HFFc6 (cell line): ENCODE measurements at places on chromosomes 7 and 10. TPM values are rescaled to one million over a fixed set of nuclear protein-coding genes. Genes with fewer than 3 reads are reported as not detected.
A peak's percentile ranks its signal among the peaks of the same experiment; 100 is the strongest.

Gene SFRP4
- total RNA-seq = not detected in 3 replicates

DNA sequence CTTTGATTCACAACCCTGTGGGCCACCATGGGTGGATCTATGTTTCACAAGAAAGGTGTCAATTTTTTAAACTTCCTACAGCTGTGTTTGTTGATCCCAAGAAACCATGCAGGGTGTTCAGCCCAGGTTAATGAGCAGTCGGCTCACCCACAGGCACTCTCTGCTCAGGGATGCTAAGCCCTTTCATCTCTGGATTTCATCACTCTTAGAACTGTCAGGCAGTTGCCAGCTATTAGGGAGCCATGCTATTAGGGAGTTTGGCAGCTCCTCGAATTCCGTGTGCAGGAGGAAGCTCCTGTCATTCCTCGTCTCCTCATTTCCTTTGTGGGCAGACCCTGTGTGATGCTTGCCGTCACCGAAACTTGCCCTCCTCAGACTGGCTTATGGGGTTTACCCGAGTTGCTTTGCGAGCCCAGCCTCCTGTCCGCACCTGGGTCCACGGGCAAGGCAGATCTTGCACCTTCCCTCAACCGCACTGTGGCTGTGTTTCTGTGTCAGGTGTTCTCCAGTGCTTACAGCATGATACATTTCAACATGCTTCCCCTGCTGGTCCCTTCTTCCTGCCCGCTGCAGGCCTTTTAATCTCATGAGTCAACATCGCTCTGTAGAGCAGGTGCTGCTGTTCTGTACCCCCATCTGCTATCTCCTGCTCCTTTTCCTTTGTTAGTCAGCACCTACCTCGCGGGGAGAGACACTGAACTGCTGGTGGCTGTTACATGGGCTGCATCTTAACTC lies 509.8 kb downstream of the SUGCT start:
- H3K27ac ChIP-seq = no peak overlapping the region
- no peak overlapping the region for H3K4me3 ChIP-seq
- DNase-seq = no peak
- H3K27me3 ChIP-seq = peaks cover 3% of the 10 kb centered on the region

GRCh38 chr10:117271427-117271826 lies 30.5 kb downstream of the SLC18A2 start:
- peaks cover 10% of the 10 kb centered on the region for H3K4me1 ChIP-seq
- no peak overlapping the region for H3K4me3 ChIP-seq
- peak; percentile 7 for DNase-seq

Gene ATP5MK
- total RNA-seq = 392 to 450 TPM (median 427 TPM) in 3 replicates

DNA sequence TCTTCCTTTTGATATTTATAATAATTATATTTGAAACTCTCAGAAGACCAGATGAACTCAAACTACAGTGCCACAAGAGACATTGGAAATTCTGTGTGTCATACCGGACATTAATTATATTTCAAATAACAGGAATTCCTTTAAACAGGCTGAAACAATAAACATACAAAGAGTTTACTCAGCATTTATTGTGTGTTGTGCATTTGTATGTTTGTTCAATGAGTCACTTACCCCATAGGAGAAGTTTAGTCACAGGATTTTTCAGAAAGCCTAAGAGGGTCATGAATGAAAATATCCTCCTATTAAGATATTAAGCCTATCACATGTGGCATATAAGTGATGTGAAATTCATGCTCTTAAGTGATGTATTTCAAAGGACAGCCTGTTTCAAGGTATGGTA lies 566.8 kb downstream of the CNTNAP2 start:
- DNase-seq = no peak
- no peaks in the 10 kb centered on the region for H3K36me3 ChIP-seq
- no peaks in the 10 kb centered on the region for H3K4me1 ChIP-seq
- no peak overlapping the region for H3K27ac ChIP-seq
- no peaks in the 10 kb centered on the region for H3K27me3 ChIP-seq

DNA sequence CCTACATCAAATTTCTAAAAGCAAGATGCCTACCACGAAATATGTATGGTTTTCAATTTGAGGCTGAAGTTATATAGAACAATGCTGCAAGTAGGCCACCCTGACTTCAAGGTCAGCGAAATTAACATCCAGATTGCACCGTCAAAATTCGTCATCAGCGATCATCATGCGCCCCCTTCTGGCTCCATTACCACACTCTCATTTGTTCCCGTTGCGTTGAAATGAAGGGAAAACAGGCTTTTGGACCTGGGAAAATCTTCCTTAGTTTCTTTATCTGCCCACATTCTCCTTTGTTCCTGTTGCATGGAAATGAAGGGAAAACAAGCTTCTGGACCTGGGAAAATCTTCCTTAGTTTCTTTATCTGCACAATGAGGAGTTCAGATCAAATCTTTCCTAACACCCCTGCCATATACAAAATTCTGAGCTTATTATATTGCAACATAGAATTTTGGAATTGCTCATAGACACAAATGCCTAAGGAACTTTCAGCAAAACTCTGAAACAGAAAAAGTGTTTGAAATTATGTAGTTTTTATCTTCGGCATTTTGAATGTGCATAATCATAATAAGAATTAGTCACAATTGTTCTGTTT lies 98.2 kb upstream of the PRKCQ start:
- H3K36me3 ChIP-seq = no peaks in the 10 kb centered on the region
- DNase-seq = no peak
- no peak overlapping the region for H3K4me3 ChIP-seq
- H3K4me1 ChIP-seq = no peaks in the 10 kb centered on the region
- H3K27ac ChIP-seq = no peak overlapping the region

- peak overlapping the region; percentile 73 for H3K27ac ChIP-seq
- H3K27me3 ChIP-seq = 0 out of 2 replicates have a peak, but pooled peaks cover under 1% of the 10 kb centered on the region
- no peak for DNase-seq
- peak overlapping the region; percentile 38 for H3K4me3 ChIP-seq
- H3K4me1 ChIP-seq = peaks cover 25% of the 10 kb centered on the region
Observed at GRCh38 chr10:27680006-27680557, 65.5 kb downstream of the MKX start.

GRCh38 chr7:84701524-84702306 lies 485.1 kb downstream of the SEMA3D start:
- peak overlapping the region; percentile 68 for H3K4me3 ChIP-seq
- H3K27ac ChIP-seq = peak overlapping the region; percentile 95
- peaks cover 58% of the 10 kb centered on the region for H3K4me1 ChIP-seq
- H3K27me3 ChIP-seq = no peaks in the 10 kb centered on the region

DNA sequence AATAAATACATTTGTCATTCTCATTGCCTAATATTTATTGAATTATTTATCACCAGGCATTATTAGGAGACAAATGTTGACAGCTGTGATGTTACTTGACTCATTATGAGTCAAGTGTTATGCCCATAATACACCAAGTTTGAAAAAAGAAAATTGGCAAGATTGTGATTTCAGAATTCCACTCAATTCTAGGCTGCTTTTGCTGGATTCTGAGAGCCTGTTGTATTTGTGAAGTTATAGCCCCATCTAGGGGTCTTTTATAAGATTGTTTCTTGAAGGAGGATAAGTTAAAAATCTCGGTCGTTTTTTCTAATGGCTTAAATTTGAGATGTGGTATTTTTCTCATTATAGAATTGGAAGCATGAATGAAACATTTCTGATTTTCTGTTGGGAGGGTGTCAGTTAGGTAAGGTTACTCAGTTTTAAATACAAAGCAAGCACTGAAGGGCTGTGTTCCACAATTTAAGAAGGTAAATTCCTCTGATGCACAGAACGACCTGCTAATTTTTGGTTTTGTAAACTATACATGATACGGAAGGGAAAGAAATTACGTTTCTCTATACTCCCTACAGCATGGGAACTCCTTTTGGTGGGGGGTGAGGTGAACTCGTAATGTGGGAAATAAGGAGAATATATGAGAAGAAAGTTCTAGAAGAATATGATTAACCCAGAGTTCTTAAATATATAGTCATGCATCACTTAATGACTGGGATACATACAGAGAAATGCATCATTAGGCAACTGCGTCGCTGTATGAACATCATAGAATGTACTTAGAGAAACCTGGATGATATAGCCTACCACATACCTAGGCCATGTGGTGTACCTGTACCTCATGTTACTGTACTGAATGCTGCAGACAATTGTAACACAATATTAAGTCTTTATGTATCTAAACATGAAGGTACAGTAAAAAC lies 2.6 kb downstream of the STK31 start:
- peaks cover 30% of the 10 kb centered on the region for H3K4me1 ChIP-seq
- peak; percentile 70 for DNase-seq

Gene AASS
- total RNA-seq = 7.8 to 9.2 TPM (median 8.9 TPM) in 3 replicates

GRCh38 chr7:100966542-100967291 lies 2.6 kb upstream of the MUC12 start:
- no peak overlapping the region for H3K27ac ChIP-seq
- H3K4me1 ChIP-seq = no peaks in the 10 kb centered on the region
- H3K36me3 ChIP-seq = no peaks in the 10 kb centered on the region
- no peak for DNase-seq
- peaks cover 50% of the 10 kb centered on the region for H3K27me3 ChIP-seq

Gene GNG11
- 28.1 to 30.9 TPM (median 29.0 TPM) in 3 replicates for total RNA-seq

DNA sequence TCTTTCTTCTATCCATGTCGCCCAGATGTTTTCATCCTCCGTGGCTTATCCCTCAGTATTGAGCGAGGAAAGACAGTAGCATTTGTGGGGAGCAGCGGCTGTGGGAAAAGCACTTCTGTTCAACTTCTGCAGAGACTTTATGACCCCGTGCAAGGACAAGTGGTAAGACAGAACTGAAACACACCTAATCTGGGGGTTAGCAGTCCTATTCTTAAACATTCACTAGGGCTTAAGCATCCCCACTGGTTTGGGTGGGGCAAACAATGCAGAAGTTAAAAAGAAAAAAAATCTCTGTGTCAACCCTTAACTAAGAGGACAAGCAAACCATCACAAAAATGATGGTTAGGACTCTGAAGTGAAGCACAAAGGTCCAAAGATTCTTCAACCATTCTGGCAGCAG lies 43.8 kb downstream of the SP8 start:
- no peaks in the 10 kb centered on the region for H3K27me3 ChIP-seq
- no peak for DNase-seq
- no peaks in the 10 kb centered on the region for H3K36me3 ChIP-seq

DNA sequence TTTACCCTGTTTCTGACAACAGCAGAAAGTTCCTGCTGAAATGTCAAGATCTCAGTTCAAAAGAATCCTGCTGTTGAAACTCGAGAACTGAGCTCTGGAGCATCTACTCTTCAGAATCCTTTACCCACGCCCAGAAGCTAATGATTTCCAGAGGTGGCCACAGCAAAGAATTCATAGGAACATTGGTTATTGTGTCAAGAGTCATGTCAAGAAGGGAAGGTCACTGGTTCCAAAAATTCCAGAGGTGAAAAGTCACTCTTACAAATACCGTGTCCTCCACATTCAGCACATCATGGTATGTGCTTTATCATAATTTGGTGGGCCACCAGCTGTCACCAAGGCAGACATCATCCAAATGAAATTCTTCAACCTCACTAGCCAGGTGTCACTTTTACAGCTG lies 394.4 kb upstream of the NPVF start:
- no peaks in the 10 kb centered on the region for H3K4me1 ChIP-seq
- no peaks in the 10 kb centered on the region; the same call in 1 of the 2 replicates for H3K27me3 ChIP-seq
- DNase-seq = no peak
- H3K36me3 ChIP-seq = no peaks in the 10 kb centered on the region; the same call in 1 of the 2 replicates

Gene CRTAC1
- not detected in 2 replicates for total RNA-seq

DNA sequence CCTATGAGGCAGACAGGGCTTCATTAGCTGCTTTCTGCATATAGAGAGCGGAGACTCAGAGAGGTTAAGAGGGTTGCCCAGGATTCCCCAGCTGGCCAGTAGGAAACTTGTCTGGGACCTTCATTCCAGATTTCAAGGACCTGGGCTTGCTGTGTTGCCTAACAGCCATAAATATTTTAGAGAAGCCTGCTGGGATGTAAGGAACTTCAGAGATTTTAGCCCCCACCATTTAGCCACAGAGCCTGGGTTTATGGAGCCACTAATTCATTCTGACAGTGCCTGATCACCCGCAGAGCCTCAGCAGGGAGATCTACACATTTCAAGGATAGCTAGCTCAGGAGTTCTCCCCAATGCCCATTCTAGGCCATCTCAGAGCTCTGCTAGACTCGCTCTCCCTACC lies 56.6 kb upstream of the TRUB1 start:
- peaks cover 34% of the 10 kb centered on the region for H3K4me1 ChIP-seq
- H3K36me3 ChIP-seq = no peaks in the 10 kb centered on the region
- no peak overlapping the region for H3K27ac ChIP-seq
- no peaks in the 10 kb centered on the region; the same call in none of the 2 replicates for H3K27me3 ChIP-seq
- H3K4me3 ChIP-seq = no peak overlapping the region
- DNase-seq = no peak

DNA sequence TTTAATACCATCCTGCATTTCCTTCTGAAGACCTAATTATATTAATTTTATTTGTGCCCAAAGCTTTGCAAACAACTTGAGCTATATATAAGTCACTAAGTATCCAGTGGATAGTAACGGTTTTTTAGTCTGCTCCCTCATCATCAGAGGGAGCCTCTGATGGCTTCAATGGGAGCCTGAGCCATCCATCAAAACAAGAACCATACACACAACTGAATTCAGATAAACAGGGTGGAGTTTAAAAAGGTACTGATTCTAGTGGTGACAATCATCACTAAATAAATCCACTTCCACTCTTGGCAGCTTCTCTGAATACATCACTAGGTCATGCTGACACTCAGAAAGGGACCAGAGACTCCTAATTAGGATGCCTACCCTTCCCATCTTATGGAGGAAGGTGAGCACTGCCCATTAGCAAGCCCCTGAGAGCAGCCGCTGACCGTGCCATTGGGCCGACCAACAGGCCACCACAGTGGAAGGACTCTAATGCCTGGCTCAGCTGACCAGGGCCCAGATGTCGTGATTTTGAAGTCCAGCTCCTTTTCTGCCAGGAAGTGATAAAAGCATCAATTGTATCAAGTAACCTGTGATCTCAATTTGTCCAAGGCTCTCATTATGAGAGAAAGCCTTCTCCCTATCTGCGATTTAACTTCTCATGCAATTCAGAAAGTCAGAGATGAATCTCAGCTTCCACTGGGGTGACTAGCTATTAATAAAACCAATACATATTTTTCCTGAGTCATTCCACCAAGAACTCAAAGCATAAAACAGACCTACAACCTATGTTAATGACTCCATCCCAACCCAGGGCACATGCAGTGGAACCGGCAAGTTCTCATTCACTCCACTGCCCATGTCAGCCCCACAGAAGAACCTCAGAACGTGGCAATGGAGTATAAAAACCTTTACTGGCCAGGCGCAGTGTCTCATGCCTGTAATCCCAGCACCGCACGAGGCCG lies 13.1 kb downstream of the VOPP1 start:
- DNase-seq = no peak
- no peaks in the 10 kb centered on the region for H3K27me3 ChIP-seq
- no peak overlapping the region for H3K4me3 ChIP-seq
- no peak overlapping the region; the same call in 1 of the 2 replicates for H3K27ac ChIP-seq
- H3K36me3 ChIP-seq = peaks cover 17% of the 10 kb centered on the region
